ENCODE measurements at places on chromosomes 5 and 9.

DNA sequence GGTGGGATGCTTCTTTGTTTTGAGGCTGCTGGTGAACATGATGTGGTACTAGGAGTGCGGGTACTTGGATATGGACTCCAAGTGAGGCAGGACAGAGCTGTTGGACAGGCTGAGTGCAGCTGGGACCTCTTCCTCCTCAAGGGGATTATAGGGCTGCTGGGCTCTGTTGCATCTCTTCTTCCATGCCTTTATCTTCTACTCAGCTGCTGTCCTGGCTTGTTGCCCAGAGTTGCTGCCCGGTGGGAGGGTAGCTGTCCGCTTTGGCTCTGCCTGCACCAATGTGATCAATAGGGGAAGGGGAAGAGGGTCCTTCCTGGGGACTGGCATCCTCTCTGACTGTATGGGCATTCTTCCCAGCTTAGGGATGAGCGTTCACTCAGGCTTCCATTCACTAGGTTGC, 1217.9 kb upstream of the ACO1 start:
- DNase-seq: peak; percentile 80

DNA sequence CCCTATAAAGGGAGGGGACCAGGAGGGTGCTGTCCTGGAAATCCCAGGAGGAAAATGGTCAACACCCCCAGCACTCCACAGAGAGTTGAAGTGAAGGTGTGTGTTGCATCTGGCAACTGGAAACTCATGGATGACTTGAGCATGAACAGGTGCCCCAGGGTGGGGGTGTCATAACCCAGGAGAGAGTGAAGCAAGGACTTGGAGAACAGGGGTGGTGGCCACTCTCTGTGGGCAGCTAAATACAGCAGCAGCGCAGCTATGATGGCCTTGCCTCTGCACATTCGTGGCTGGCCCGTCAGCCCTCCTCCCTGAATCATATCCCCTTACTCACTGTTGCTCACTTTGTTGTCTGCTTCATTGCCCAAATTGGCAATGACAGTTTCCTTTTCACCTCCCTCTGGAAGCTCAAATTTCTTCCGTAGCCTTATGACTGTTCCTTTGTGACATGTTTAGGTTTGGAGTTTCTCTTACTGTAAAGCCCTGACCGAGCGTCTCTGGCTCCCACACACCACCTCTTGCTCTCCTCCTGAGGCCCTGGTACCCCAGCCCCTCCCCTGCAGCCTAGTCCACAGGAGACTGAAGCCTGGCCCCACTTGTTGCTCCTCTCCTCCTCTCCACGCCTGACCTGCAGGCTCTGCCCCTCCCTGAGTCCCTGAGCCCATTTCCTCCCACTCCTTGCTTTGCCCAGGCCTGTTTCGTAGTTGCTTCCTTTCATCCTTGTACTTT, 185.8 kb downstream of the CD180 start:
- no peak for DNase-seq

DNA sequence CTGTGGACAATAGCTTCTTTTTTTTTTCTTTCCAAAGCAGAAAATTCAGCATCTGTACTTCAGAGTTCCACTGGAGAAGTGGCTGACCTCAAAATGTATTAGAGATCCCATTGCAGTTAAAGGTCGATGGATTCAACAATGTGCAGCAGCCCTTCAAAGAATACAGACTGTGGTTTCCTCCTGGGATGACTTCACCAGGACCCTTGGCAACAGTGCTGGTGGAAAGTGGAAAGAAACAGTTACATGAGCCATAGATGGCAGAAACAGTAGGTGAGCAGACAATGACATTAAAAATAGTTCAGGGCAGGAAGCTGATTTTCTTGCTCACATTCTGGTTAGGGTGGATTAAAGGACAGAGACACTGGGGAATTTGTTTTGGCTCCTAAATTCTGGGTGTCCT, 62.4 kb downstream of the SLC28A3 start:
- DNase-seq: no peak

- no peak for DNase-seq
Measured at GRCh38 chr5:170117736-170118135, 12.0 kb downstream of the FOXI1 start.

- no peak for DNase-seq
Measured at GRCh38 chr9:136990242-136990911, 1.8 kb upstream of the PAXX start.

DNA sequence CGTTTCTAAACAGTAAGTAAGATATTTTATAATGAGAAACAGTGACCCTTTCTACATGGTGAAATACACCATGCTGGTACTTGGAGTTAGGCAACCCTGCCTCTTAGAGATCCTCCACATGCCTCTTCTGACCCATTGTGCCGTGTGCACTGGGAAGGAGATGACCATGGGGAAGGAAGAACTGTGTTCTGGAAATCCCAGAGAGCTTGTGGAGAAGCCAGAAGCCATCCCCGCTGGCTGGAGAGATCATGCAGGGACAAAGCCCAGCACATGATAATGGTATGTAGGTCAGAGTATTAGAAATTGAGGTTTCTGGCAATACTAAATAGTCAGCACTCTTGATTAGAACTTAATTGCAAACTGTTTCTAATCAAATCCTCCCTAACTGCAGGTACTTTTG, 307.3 kb downstream of the FBXL7 start:
- DNase-seq: no peak

- no peak for DNase-seq
Measured at GRCh38 chr5:139635191-139635590, 13.0 kb upstream of the CXXC5 start.

DNA sequence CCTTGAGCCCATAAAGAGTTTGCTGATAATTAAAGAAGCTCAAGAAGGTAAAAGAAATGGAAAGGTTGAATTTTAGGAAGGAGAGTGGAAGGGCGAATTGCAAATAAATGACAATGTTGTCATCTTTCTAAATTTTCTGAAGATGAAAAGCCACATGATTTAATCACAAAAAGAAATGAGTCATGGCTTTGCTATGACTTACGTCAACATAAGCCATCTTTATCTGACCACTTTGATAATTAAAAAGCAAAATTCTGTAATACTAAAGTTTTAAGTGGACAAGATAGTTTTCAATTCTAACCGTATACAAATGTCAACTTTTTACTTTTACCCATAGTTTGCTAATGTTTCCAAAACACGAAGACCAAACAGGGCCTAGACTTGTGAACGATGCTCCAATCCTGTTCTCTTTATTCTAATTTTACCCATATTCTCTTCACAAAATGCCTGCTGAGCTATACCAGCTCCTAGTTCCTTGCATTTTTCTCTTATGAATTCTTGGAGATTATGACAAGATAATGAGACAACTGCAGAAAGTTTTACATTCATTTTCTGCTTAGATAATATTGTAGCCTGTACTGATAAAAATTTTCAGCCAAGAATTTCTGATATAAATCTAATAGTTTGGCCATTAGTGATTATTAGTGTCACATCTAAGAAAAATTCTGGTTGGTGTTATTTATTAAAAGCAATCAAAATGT, 21.8 kb upstream of the PRUNE2 start:
- DNase-seq: no peak

- no peak for DNase-seq
Measured at GRCh38 chr9:24333629-24334028, 212.1 kb downstream of the IZUMO3 start.

- DNase-seq: peak; percentile 89
Measured at GRCh38 chr5:63686938-63687337, 275.3 kb downstream of the HTR1A start.

- DNase-seq: no peak
Measured at GRCh38 chr5:122480146-122480545, 168.1 kb downstream of the SNCAIP start.

DNA sequence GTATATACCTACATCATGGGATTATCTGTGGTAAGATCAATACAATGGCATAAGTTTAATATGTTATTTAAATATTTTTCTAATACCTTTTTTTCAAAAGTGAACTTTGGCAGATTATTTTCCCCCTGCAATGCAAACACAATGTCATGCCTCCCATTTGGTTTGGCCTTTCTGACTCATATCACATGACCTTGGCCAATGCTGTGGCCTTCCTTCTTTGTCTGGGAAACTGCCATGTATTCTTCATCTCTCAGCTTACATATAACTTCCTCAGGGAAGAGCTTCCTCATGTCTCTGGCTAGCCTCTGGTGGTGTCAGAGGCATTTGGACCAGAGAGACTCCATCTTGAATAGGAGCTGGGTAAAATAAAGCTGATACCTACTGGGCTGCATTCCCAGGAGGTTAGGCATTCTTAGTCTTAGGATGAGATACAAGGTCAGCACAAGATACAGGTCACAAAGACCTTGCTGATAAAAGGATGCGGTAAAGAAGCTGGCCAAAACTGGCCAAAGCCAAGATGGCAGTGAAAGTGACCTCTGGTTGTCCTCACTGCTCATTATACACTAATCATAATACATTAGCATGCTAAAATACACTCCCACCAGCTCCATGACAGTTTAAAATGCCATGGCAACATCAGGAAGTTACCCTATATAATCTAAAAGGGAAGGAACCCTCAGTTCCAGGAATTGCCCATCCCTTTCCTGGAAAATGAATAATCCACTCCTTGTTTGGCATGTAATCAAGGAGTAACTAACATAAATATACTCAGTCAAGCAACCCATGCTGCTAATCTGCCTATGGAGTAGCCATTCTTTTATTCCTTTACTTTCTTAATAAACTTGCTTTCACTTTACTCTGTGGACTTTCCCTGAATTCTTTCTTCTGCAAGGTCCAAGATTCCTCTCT, 76.0 kb downstream of the C9orf153 start:
- DNase-seq: no peak

DNA sequence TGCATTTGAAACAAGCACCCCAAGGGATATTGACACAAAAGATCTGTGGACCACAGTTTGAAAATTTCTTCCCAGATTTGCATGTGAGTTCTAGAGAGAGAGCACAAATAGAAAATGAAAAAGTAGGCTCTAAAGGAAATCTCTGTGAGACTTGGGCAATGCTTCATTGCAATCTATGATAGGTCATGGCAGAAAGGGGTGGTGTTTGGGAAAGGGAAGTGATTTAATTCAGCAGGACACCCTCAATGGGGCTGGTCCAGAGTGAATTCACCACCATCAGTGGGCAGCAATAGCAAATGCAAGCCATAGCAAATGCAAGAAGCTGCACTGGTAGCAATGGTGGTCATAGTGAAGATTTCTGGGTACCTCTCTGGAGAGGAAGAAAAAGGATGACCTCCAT, 58.1 kb downstream of the ANKRD55 start:
- no peak for DNase-seq

- DNase-seq: no peak
Measured at GRCh38 chr5:140109018-140109758, 4.7 kb upstream of the PURA start.

GRCh38 chr5:36443941-36444340, 142.2 kb upstream of the RANBP3L start:
- DNase-seq: no peak

- no peak for DNase-seq
Measured at GRCh38 chr9:131433302-131433854, 39.5 kb downstream of the PRRC2B start.

GRCh38 chr5:132272311-132273210, 15.1 kb downstream of the PDLIM4 start:
- DNase-seq: peak; percentile 69

DNA sequence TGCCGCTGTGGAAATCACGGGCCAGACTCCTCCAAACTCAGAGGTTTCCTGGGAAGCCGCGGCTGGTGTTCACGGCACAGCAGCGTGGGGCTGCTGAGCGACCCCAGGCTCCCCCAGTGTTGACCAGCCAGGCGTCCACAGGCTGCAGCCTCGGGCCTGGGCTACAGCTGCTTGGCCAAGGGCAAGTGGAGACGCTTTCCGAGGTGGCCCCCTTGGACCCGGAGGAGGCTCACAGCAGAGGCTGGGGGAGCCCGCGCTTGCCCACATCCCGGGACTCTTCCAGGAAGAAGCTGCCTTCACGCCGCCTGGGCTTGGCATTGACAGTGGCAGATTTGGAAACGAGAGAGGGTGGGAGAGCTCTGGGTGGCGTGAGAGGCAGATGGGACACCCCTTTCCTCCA, 53.1 kb upstream of the FCN2 start:
- no peak for DNase-seq

- DNase-seq: no peak
Measured at GRCh38 chr9:36590231-36590630, 17.5 kb downstream of the MELK start.

- DNase-seq: no peak
Measured at GRCh38 chr5:139823757-139824355, 28.2 kb downstream of the PSD2 start.

DNA sequence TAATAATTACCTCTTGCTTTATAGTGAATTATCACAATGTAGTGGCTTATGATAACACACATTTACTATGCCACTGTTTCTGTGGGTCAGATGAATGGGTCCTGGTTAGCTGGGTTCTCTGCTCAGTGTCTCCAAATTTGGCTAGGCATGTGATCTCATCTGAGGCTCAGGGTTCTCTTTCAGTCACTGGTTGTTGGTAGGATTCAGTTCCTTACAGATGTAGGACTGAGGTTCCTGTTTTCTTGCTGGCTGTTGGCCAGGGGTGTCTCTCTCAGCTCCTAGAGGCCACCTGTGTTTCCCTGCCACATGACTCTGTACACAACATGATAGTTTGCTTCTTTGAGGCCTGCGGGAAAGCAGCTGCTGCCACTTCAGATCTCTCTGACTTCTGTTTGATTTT, 7.1 kb downstream of the NFX1 start:
- DNase-seq: no peak

GRCh38 chr5:100595152-100595811, 60.1 kb downstream of the FAM174A start:
- DNase-seq: peak; percentile 16

GRCh38 chr5:60883229-60883628, 39.2 kb upstream of the ELOVL7 start:
- no peak for DNase-seq

- DNase-seq: no peak
Measured at GRCh38 chr9:110156416-110156815, 51.5 kb downstream of the C9orf152 start.

DNA sequence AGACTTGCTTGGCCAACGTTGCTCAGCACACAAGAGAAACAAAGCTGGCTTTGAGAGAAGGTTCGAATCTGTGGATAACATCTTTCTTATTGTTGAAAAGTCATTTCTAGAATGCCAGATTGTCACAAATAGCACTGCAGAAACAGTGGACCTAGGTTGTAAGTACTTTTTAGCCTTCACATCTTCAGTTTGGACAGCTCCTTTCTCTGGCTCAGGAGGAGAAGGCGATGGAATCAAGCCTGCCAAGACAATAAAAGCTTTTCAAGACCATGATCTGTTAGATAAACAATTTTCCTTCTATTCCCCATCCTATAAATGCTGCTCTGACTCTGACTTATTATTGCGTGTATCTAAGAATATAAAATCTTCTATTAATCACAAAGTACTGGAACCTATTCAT, 615.2 kb upstream of the SEMA6A start:
- DNase-seq: no peak

DNA sequence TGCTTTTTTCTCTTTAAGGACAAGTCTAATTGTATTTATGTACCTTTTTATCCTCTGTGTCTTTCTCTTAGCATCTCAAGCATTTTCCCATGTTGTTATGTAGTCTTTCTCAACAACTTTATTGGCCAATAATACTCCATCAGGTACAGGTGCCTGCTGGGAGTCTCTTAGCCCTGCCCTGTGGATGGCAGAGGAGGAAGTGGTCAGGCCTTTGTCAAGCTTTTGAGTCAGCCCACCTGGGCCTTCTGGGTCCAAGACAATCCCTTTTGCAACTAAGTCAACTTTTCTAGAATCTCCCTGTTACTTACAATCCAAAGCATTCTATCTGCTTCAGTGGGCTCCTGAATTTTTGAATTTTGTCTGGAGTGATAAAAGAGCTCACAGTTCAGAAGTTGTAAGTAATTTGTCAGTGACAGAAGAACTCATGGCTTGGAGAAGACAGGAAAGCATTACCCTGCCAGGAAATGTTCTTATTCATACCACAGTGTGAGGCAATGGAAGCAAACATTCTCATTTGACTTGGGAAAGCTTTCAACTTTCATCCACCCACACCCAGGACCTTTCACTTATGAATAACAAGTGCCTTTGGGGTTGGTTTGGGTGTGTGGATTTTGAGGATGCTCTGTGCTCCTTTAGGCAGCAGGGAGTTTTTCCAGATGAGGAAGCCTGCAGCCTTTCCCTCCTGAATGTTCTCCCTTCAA, 200.0 kb upstream of the S1PR3 start:
- DNase-seq: no peak
